Psoas muscle (tissue), 8 donors: ENCODE measurements at places on chromosomes 13 and 19. TPM values are rescaled to one million over a fixed set of nuclear protein-coding genes. Genes with fewer than 3 reads are reported as not detected.

- no peak for DNase-seq
Observed at GRCh38 chr13:108437496-108437895, 168.0 kb downstream of the TNFSF13B start.

PSG7 gene
- not detected for polyA plus RNA-seq

- DNase-seq: peak; percentile 81
Observed at GRCh38 chr13:80469853-80470381, 129.0 kb upstream of the SPRY2 start.

GRCh38 chr13:74978591-74978990 is 503.4 kb downstream of the TBC1D4 start:
- no peak for DNase-seq

DNA sequence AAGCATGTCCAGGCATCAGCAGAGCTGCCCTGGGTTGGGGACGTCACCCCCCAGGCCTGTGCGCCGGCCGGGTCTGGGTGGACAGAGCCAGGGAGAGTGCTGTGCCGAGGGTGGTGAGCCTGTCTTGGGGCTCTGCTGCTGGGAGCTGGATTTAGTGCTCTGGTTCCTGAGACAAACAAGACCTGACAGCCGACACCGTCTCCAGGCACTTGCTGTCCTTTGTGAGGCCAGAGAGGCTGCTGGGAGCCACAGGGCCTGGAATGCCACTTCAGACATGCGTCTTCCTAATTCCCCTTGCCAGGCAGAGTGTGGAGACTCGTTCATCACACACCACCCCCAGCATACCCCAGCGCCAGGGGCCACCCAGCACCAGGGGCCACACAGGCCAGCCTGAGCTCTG is 165.8 kb downstream of the KDM4B start:
- no peak for DNase-seq

DNA sequence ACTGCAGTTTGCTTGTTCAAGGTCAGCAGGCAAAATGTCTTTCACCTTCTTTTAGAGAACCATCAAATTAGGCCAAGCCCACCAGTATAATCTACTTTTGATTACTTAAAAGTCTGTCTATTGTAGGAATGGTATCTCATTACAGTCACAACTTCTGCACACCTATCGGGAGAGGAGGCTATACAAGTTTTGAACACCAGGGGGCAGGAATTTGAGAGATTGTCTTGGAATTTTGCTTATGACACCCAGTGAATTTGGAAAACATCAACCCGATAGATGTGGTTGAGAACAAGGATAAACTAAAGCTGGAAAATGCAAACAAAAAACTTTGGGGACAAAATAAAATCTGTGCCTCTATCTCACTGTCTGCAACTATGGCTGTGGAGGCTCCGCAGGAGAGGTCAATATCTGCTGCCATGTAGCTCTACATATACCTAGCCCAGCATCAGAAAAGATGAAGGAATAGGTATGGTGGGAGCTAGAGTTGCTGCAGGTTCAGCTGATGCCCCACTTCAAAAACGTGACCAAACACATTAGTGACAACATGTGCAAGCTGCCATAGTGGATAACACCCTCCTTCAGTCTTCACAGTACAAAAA is 1299.2 kb upstream of the SPRY2 start:
- no peak for DNase-seq

DNA sequence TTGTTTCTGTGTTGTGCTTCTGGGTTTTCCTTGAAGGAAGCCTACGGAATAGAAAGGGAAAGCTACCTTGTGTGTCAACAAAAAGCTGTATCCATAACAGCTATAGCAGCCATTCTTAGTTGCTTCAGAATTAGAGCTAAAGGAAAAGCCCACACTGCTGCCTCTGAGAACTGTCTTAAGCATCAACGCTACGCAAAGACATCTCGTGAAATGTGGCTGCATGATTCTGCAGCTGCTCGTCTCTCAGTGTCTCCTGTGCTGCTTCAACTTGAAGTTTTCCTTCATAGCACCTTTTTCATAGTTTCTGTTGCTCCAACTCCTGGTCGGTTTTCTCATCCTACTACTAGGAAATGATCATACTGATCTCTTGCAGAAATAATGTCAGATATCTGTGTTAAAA is 140.9 kb upstream of the MAB21L1 start:
- DNase-seq: no peak

RGL3 gene
- 2.2 TPM for polyA plus RNA-seq

DNA sequence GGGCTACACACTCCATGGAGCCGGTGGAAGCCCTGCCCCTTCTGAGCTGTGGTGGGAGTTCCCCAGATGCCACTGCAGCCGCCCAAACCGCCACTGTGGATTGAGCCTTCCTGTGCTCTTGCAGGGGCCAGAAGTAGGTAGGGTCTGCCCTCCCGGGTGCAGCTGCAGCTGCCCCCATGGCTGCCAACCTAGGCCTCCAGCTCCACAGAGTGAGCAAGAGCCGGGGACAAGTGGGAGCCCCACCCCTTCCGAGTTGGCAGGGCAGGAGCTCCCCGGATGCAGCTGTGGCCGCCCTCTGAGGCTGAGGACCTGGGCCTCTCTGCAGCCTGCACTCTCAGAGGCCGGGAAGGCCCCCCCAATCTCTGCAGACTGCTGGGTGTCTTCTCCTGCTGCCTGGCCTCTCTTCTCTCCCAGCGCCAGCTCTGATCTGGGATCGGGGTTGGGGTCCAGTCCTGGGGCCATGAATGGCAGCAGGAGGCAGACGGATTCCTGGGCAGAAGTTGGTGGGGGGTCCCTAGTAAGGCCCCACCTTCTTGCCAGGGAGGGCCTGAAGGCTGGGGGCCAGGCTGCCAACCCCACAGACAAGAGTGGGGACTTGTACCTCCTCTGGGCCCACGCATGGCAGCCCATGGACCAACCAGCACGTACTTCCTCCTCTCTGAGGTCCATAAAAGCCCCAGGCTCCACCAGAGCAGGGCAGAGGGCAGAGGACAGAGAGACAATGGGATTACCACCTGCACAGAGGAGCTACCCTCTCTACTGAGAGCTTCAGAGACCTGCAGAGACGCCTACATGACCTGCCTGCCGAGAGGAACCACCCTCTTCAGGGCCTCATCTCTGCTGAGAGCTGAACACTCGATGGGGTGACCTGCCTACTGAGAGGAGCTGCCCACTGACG is 28.9 kb downstream of the AP2S1 start:
- DNase-seq: no peak

ZNF324B gene
- 6.2 TPM for polyA plus RNA-seq

KANK3 gene
- 5.1 TPM for polyA plus RNA-seq

- peak; percentile 77 for DNase-seq
Observed at GRCh38 chr19:2478278-2478755, 2.4 kb downstream of the GADD45B start.

KLHL1 gene
- polyA plus RNA-seq: not detected

DNA sequence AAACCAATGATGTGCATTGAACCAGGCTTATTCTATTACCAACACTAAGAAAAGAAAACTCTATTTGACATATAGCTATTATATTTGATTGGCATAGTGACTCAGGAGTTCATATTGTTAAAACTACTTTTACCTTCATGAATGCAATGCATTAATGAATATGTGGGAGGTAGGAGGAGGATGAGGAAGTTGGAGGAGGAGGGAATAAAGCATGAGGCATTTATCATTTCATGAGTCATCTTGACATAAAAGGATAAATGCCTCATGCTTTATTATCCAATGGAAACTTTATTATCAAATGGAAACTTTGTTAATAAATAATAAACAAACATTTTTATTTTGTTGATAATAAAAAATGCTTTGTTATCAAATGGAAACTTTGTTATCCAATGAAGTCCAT is 116.5 kb downstream of the SPRY2 start:
- no peak for DNase-seq

- no peak for DNase-seq
Observed at GRCh38 chr19:48862827-48863226, 5.6 kb downstream of the PLEKHA4 start.

CGB1 gene
- polyA plus RNA-seq: not detected

RASA3 gene
- 24.4 TPM for polyA plus RNA-seq

LGALS14 gene
- polyA plus RNA-seq: not detected

DNA sequence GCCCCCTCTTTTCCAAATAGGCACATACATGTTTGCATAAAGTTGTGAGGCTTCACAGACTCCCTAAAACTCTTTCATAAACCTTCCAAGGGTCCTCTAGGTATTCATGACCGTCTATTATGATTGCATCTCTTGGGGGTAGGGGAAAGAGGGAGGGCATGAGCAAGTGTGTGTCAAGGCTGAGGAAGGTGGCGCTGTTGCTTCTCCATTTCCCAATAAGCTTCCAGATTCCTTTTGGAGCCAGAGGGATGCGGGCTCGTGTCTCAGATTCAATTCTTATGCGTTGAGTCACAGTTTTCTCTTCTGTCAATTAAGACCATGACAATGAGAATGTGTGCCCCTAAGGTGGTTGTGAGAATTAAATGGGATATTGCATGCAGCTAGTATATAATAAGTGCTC is 51.0 kb upstream of the CYP2A7 start:
- no peak for DNase-seq

HMGB1 gene
- polyA plus RNA-seq: 332 TPM

GRCh38 chr19:2039959-2040646 is 10.9 kb downstream of the MKNK2 start:
- no peak for DNase-seq

DNA sequence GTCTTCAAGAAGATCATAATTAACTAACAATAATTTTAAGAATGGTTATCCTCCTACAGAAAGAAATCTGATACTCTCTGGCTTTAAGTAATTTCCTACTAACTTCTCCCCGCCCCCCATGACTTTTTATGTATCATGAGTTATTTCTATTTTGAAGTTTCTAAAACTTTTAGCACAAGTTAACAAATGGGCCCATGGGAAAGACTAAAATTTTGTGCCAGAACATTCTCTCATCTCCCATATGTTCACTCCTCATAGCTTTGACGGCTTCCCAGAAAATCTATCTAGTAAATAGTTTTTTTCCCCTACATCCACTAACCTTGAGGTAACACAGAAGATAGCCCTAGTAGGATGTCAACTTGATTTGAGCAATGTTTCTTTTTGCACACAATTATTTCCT is 148.3 kb downstream of the POSTN start:
- no peak for DNase-seq

DIAPH3 gene
- polyA plus RNA-seq: not detected

DNA sequence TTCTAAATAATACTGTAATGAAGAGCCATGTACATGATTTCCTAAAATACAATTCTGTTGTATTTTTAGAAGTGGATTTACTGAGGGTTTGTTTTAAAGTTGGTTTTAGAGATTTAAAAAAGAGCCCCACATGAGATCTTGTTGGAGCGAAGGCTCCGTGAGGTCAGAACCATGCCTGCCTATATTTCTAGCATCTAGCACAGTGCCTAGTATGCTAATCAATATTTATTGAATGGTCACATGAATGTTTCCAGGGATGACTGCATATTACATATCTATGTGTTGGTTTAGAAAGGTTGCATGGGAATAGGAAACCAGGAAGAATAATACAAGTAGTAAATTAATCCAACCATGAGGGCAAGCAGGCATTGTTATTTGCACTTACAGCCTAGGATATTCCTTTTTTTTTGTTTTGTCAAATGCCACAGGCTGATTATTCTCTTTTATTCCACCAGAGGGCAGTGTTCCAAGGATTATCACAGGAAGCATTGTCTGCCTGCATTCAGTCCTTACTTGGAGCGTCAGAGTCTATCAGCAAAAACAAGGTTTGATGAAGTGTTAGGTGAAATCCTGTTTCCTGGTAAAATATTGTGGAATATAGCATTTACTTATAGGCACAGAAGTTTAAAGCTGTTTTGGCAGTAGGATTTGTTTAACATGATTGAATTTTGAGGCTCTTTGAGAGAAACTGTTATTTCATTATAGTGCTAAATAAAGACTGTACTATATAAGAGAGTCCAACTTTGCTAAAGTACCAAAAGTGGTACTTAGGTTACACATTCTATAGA is 46.8 kb downstream of the COG3 start:
- no peak for DNase-seq

DNA sequence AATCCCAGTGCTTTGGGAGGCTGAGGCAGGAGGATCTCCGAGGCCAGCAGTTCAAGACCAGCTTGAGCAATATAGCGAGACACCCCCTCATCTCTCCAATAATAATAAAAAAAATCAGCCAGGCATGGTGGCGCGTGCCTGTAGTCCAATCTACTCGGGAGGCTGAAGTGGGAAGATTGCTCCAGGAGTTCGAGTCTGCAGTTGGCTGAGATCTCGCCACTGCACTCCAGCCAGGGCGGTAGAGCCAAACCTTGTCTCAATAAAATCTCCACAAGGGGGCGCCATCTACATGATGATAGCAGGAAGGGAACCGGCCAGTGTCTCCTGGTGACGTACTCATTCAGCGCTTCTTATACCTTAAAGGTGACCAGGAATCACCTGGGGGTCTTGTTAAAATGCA is 13.6 kb upstream of the C5AR1 start:
- DNase-seq: peak; percentile 66

- no peak for DNase-seq
Observed at GRCh38 chr13:112510987-112511685, 76.8 kb downstream of the TUBGCP3 start.

DNA sequence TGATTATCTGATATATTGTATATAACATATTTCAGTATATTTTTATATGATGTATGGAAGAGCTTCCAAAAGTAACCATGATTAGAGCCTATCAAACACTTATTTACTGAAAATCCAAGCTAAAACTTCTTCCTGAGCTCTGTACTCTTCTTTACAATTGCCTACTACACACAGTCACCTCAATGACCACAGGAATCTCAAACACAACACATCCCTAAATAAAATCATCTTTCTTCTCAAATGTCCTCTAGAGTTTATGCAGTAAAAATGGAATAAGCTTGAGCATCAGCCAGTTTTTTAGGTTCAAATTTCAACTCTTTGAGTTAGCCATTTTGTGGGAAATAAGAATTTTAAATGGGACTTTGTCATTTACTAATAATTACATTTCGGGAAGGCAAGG is 102.6 kb upstream of the FNDC3A start:
- no peak for DNase-seq

- peak; percentile 80 for DNase-seq
Observed at GRCh38 chr19:14347999-14348889, 33.0 kb upstream of the ADGRE5 start.

FBN3 gene
- polyA plus RNA-seq: 0.01 TPM

IFI30 gene
- polyA plus RNA-seq: 1.4 TPM

DNA sequence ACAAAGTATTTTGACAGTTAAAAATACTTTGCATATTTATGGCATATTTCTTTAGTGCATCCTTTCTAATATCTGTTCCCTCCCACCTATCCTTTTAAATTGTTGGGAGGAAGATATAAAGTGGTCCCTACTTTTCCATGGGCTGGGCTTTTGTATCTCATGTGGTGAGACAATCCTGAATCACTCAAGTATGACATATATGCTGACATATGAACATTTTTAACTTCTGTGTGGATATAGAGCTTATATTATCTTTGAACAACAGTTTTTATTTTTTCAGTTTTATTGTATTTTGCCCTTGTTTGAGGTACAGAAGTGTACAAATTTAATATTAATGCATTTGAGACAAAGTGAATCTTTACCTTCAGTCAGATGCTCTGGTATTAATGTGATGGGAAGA is 3.4 kb downstream of the ZMYM2 start:
- DNase-seq: no peak

KIR2DL4 gene
- 0.05 TPM for polyA plus RNA-seq

GRCh38 chr13:60511637-60512036 is 114.6 kb downstream of the TDRD3 start:
- DNase-seq: no peak

GRCh38 chr19:46428239-46429135 is at the start of gene PNMA8C:
Gene PNMA8C (minus strand): TSS chr19:46428936. CDS start chr19:46428359, 577 bp downstream.
- DNase-seq: peak; percentile 80
